ENCODE measurements at places on chromosomes 11 and 22.

- DNase-seq, result no peak
Observed at GRCh38 chr11:69877235-69877634, 58.0 kb upstream of the FGF3 start.

DNA sequence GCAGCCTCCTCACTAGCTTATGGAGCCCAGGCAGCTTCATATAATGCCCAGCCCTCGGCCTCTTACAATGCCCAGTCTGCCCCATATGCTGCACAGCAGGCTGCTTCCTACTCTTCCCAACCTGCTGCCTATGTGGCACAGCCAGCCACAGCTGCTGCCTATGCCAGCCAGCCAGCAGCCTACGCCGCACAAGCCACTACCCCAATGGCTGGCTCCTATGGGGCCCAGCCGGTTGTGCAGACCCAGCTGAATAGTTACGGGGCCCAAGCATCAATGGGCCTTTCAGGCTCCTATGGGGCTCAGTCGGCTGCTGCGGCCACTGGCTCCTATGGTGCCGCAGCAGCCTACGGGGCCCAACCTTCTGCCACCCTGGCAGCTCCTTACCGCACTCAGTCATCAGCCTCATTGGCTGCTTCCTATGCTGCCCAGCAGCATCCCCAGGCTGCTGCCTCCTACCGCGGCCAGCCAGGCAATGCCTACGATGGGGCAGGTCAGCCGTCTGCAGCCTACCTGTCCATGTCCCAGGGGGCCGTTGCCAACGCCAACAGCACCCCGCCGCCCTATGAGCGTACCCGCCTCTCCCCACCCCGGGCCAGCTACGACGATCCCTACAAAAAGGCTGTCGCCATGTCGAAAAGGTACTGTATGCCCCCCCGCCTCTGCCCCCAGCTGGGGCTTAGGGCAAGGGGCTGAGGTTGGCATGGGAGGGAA, 8.8 kb downstream of the RBM14 start:
- DNase-seq, result no peak

GRCh38 chr11:55732936-55733335, 40.3 kb upstream of the OR5D13 start:
- no peak for DNase-seq

DNA sequence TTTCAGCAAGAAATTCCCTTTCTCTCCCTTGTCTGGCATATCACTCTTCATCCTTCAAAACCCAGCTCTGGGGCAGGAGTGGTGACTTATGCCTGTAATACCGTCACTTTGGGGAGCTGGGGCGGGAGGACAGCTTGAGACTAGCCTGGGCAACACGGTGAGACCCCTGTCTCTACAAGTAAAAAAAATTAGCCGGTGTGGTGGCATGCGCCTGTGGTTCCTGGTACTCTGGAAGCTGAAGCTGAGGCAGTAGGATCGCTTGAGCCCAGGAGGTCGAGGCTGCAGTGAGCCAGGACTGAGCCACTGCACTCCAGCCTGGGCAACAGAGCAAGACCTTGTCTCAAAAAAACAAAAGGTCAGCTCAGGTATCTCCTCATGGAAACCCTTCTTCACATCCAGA, 1.4 kb upstream of the RCE1 start:
- no peak for DNase-seq

DNA sequence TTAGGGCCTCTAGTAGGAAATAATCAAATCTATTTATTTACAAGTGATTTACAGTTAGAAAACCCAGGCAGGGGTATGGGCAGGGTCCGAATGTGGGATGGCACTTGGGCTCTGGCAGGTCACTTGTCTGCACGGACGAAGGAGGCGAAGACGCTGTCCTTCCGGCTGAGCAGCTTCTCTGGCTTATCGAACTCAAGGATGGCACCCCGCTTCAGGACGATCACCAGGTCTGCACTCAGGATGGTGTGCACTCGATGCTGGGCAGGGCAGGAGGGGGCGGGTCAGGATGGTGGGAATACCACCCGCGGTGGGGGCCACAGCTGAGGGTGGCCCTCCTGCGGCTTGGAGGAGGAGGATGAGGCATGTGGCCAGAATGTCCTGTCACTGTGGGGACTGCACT, 4.4 kb upstream of the KCNJ11 start:
- DNase-seq, result no peak

DNA sequence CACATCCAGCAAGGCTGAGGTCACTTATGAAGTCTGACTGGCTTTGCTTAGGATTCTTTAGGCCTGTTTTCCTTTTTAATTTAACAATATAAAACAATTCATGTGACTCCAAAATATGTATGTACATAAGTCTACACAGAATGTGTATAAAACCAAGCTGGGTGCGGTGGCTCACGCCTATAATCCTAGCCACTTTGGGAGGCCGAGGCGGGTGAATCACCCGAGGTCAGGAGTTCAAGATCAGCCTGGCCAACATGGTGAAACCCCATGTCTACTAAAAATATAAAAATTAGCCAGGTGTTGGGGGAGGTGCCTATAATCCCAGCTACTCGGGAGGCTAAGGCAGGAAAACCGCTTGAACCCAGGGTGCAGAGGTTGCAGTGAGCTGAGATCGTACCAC, 83.1 kb downstream of the SHANK2 start:
- no peak for DNase-seq

- no peak for DNase-seq
Observed at GRCh38 chr11:124670732-124671131, 2.8 kb downstream of the SIAE start.

DNA sequence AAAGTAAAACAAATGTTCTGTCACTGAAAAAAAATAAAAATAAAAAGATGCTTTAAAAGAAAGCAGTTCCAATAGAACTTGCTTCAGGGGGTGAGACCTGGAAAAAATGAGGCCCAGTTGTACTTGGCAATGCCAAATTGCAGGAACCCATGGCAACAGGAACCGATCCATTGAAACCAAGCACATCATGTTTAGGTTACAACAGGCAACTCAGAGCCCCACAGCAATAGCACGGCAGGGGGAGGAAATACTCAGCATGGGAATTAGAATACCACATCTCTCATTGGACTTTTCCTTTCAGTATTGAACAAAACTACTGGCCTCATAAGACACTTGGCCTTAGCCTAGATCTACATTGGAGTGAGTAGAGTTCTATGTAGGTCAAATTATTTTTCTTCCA, 84.3 kb downstream of the MSANTD4 start:
- DNase-seq, result no peak

- DNase-seq, result no peak
Observed at GRCh38 chr22:40685406-40685805, 6.1 kb downstream of the MCHR1 start.

DNA sequence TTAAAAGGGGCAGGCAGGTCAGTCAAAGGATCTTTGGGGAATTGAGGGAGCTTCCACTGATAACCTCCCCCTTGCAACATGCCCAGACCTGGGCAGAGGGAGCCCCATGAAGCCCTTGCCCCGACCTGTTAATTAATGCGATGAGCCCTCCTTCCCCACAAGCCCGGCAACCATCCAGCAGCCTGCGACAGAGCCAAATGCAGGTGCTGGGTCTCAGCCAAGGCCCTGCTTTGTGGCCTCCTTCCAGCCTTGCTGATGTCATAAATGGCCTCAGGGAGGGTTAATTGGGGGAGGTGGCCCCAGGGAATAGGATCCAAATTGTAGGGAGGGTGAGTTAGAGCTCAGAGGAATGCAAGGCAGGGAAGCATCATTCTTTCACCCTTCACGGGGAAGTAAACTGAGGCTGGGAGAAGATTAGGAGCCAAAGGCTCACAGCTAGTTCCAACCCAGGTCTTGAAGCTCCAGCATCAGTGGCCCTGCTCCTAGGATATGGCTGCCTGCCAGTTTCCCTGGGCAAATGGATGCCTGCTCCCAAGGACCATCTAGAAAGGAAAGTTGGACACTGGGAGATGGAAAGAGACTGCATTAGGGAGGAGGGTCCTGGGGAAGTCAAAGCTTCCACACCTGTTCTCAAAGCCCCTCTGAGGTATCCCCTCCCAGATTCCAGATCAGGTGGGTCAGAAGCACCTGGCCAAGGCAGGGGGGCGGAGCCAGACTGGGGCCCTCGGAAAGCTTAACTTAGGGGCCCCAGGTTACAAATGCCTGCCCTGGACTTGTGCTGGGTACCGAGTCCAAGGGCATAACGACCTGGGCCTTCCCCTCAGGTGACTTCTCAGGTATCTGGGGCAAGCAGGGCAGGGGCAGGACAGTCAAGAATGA, 34.1 kb downstream of the LMO1 start:
- DNase-seq, result peak; percentile 90

DNA sequence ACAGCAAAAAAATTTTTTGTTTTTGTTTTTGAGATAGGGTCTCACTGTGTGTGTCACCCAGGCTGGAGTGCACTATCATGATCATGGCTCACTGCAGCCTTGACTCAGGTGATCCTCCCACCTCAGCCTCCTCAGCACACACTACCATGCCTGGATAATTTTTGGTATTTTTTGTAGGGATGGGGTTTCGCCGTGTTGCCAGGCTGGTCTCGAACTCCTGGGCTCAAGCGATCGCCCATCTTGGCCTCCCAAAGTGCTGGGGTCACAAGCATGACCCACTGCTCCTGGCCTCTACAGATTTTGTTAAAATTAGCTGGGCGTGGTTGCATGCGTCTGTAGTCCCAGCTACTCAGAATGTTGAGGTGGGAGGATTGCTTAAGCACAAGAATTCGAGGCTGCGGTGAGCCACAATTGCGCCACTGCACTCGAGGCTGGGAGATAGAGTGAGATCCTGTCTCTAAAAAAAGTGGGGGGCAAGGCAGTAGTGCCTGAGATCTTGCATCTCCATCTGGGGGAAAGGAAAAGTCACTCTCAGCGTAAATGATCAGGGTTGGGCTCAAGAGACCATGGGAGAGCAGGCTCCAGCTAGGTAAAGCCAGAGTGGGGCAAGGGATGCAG, 10.6 kb upstream of the DGKZ start:
- no peak for DNase-seq

DNA sequence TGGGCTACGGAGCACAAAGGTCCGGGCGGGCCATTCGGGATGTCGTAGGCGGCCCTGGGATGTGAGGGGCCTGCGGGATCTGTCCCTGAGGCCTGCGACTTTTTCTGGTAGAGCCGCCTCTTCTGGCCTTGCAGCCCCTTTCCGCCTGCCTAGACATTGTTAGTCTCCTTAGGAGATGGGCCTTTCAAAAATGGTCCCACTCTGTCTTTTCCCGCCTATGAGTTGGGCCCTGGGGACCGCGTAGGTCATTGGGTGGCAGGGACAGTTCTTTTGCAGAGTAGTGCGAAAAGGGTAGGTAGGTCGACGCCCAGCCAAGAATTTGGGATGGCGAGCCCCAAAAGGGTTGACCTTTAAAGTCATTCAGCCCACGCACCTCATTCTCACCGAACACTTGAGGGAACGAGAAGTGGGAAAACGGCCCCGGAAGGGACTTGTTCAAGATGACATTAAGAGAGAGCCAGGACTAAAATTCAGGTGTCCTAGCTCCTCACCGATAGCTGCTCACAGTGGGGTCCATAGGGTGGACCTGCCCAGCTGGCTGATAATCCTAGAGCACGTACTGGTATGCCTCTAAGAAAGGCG, 785 bp downstream of the OTUB1 start:
- no peak for DNase-seq

DNA sequence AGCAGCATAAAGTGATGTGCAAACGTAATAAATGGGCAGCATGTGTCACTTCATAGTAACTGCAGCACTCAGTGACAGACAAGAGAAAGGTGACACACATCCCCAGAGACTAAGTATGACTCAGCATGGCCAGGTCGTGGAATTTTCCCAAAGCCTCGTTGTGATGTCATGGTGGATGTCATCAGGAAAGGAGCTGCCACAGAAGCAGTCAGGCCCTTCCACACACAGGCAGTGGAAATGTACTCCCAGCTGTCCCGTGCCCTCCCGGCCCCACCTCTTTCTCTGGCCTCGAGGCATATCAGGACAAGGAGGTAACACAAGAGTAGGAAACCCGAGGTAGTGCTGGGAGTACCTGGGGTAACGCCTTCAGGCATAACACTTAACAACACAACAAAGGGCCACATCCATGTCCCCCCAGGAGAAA, 8.1 kb downstream of the PC start:
- no peak for DNase-seq

GRCh38 chr11:114073828-114074381, 14.4 kb downstream of the ZBTB16 start:
- no peak for DNase-seq
